ENCODE measurements at places on chromosomes 5 and 9.

DNA sequence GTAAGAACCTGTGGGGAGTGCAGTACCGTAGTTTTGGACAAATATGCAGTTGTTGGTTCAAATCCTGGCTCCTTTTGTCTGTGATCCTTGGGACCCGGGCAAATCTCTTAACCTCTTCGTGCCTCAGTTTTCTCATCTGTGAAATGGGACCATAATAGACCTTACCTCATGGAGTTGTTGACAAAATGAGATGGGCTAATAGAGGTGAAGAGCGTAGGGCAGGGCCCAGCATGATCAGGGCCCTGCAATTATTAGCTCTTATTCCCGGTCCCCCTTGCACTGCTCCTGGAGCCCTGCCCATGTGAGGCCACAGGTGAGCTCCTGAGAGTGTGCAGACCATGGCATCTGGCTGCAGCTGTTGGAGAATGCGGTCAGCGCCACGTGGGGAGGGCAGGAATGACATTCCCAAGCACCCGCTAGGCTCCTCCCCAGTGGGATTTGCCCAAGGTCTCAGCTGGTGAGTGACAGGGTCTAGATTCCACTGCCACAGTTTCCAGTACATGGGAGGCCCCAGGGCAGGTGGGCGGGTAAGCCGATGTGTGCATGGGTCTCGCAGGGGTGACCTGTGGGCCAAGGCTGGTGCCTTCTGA, 41.0 kb downstream of the NEK6 start:
- DNase-seq = no peak

- DNase-seq = no peak
Observed at GRCh38 chr5:943918-944620, 51.4 kb downstream of the TRIP13 start.

DNA sequence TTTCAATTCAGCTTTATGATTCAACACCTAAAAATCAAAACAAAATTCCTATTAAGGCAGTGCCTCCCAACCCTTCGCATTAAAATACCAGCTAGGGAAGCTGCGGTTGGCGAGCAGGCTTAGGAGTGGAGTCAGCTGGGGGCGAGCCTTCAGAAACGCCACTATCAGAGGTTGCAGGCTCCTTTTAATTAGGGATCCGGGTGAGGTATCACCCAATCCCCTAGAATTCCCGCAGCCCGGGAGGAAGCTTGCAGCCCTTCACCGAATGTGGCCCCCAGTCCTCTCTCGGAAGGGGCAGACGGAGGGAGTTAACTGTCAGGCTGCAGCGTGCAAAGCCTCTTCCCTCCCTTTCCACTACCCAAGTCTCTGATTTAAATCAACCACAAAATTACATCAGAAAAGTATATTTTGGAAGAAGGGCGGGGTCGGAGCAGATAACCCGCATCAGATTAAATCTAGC, 1.7 kb downstream of the STC2 start:
- DNase-seq = no peak

DNA sequence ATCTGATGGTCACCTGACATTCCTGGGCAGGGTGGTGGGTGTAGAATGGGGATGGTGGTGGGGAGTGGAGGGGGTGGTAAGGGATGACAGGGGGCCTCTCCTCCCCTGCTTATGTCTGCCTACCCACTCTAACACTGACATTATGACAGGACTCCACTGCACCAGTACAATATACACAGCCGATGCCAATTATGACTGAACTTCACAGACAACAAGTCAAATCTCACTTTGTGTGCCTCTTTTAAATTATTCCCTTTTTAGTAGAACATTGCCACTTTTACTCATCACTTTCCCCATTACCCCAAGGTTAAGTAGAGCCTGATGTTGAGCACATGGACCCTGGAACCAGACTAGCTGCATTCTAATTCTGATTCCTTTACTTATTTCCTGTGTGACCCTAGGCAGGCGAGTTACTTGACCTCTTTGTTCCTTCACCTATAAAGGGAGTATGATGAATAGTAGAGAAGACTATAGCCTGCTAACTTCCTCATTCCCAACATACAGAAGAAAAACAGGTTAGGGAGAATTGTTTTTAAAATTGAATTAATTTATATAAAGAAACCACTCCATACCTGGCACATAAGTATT, 464.7 kb downstream of the DMRT2 start:
- no peak for DNase-seq

GRCh38 chr9:21322911-21323461, 12.2 kb downstream of the KLHL9 start:
- no peak for DNase-seq

DNA sequence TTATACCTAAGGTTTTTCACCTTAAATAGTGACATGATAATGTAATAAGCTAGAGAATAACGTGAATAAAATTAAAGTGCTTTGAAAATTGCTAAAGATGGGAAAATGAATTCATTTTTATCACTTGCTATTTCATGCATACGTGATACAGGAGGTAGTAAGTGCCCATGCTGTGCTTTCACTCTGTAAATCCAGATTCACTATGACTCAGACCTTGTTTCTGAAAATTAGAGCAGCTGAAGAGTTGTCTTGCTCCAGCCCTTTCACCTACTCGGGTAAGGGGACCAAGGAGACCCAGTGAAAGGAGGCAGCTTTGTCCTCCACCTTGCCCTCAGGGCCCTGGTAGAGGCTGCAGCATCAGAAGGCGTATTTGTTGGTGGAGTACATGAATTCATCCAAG, 87.9 kb downstream of the ANKH start:
- DNase-seq = no peak

DNA sequence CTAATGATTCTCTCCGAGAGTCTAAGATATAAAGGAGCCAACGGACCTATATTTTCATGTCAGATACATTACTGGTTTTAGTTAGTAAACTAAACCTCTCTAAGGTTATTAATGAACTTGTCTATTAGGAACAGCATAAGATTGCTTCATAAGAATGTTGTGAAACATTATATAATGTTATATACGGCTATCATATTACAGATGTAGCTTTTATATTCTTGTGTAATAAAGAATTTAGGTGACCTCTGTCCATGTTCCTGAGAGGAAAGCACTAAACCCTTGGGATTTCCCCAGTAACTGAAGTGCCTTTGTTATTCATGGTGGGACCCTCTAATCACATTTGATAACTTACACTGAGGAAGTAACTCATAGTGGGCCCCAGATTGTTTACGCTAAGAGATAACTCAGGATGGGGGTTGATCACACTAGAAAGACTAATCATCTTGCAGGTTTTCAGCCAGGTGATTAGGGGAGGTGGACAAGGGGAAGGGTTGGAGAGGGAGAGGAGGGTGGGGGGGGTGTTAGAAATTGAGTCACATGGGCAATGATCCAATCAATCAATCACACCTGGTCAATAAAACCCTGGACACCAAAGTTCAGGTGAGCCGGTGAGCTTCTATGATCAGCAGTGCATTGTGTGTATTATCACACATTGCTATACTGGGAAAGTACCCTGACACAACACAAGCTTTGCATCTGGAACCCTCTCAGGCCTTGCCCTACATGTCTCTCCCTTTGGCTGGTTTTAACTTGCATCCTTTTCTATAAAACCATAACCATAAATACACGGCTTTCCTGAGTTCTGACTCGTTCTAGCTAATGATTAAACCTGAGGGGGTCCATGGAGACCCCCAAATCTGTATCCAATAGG, 25.8 kb downstream of the ECPAS start:
- DNase-seq = no peak

GRCh38 chr9:38089387-38090165, 20.5 kb upstream of the SHB start:
- DNase-seq = no peak

DNA sequence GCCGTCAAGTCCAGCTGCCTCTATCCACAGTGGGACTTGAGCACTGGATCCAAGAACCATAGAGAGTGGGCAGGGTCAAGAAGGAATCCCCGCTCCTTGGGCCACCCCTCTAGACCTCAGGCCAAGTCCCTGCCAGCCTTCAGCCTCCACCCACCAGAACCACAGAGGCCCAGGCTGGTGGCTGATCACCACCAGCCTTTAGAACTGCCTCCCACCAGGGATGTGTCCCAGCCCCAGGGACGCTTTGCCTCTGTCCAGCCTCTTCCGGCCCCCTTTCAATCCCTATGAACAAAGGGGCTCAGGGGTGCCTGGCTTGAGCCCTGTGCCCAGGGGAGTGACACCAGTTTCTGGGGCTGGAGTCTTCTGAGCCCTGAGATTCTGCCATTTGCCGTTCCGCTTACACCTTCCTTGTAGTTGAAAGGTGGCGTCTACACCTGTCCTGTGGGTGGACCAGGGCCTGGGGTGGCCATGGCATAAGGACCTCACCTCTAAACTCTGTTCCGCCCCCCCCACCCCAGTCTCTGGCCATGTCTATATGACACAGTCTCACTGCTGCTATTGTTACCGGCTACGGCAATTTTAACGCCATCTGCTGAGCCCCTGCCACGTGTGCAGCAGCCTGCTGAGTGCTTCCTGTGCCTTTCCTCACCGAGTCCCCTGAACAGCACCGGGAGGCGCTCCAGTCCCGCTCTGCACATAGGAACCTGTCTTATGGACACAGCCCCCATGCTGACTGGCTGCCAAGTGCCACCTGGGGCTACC, 35.7 kb upstream of the ORM1 start:
- no peak for DNase-seq

- DNase-seq = no peak
Observed at GRCh38 chr5:156693113-156693512, 157.0 kb upstream of the PPP1R2B start.

DNA sequence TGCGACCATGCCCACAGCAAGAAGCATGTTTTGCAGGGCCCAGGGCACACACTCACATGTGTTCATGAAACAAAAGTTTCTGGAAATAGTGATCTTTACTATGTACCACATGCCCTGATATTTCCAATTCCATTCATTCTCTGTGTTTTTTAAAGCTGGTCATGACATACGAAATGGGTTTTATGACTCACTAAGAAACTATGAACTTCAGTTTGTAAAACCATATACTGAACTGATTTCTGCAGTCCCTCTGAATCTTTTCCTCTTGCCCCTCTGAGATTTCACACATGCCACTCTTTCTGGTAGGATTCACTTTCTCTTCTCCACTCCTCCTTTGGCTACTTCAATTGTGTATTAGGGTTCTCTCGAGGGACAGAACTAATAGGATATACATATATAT, 416.1 kb upstream of the TRPC7 start:
- no peak for DNase-seq

DNA sequence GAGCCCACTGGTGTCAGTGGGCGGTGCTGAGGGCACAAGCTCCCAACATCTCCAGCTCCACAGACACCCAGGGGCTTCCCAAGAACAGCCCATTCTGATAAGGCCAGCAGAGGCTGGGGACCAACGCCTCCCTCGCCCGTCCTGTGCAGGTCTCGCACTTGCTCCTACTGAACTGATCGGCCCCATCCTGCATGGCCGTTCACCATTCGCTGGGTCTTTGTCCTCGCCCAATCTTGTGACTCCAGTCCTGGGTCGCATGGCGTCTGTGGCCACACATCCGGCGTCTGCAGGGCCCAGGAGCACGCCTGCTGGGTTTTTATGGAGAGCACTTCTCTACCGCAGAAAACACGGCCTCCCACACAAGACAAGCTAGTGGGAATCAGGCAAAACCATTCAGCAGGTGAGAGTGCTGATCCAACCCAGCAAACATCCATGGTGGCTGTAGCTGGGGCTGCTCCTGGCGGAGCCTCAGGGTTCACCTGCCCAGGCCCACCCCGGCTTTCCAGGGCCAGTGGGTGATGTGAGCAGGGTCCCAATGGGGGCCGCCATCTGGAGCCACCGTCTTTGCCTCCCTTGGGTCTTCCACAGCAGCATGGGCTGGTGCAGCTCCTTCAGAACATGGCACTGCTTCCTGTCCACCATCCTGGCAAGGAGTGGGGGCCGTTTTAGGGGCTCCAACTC, 7.4 kb downstream of the LRRC14B start:
- DNase-seq = no peak

- no peak for DNase-seq
Observed at GRCh38 chr9:88691811-88692210, 156.8 kb downstream of the NXNL2 start.

GRCh38 chr5:126871441-126871840, 94.5 kb downstream of the LMNB1 start:
- no peak for DNase-seq

DNA sequence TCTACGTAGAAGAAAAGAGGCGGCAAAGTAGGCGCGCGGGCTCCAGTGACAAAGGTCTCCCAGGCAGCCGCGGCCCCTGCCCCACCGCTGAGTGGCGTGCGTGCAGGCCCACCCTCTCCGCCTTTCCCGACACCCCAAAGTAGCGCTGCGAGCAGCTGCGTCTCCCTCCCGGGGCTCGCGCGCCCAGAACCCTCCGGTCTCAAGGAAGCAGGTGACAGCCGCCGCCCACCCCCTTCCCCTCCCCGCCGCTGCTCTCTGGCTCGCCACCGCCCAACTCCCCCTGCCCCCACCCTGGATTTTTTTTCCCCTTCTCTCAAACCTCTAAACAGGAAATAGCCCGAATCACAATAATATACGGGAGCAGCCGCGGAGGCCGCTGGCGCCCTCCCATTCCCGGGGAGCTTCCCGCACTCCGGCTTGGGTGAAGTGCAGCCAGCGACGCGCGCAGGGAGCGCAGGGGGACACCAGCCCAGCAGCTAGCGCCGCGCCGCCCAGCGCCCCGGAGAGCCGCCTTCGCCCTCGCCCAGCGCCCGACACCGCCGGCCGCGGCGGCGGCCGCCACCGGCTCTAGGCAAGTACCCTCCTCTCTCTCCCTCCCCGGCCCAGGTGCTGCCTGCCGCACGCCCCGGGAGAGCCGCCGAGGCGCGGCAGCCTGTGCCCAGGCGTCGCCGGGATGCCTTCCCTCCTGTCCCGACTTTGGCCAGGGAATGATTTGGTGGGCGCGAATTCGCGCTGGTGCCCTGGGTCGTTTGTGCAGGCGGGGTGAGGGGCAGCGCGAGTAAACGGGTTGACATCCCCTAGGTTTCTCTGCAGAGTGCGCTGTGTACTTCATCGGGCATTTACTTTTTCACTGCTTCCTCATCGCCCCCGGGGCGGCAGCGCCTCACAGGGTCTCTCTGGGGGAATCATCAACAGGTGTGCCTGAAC, 52.7 kb upstream of the TJP2 start:
- no peak for DNase-seq

GRCh38 chr5:73121119-73121463, 716 bp downstream of the TMEM171 start:
- DNase-seq = no peak

GRCh38 chr9:37342895-37343294, 79.6 kb upstream of the GRHPR start:
- DNase-seq = no peak

GRCh38 chr9:107483666-107484065, 5.9 kb downstream of the KLF4 start:
- DNase-seq = no peak

- DNase-seq = no peak
Observed at GRCh38 chr9:103811462-103811861, 282.6 kb upstream of the SMC2 start.

Measured in activated T-cell treated with anti-CD3 and anti-CD28 coated beads for 4 hours (primary cell).